Activated CD8-positive, alpha-beta memory T cell treated with anti-CD3 and anti-CD28 coated beads for 1 hour (primary cell): ENCODE measurements at places on chromosomes 2 and 18.

DNA sequence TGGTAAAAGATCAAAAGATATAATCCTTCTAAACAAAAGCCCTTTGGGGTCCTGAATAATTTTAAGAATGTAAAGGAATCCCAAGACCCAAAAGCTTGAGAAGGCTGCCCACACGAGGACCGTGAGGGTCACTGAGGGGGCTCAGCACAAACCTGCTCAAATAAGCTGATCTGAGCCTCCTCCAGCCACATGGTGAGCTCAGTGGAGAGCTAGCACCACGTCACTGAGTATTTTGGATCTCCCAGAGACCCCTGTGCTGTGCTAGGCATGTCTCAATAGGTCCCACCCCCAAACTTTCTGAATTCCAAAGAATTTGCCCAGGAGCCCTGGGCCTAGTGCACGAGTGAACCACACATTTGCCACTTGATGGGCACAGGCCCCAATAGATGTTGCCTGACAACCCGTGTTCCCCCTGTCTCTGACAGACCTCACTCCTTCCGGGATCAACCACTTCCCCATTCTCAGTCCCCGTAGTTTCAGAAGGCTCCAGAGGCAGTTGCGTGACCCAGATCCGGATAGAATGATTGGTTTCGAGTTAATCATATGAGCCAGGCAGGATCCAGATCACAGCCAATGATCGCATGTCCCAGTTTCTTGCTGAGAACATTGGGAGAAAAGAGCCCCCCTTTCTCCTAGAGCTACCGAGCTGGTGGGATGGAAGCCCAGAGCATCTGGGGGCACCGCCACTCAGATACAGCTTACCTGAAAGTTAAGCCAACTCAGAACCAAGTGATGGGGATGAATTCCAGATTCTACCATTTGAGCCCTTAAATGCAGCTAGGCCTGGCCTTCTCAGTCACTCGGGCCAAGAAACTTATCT lies 203.8 kb downstream of the TNS1 start:
- no peak for DNase-seq

DNA sequence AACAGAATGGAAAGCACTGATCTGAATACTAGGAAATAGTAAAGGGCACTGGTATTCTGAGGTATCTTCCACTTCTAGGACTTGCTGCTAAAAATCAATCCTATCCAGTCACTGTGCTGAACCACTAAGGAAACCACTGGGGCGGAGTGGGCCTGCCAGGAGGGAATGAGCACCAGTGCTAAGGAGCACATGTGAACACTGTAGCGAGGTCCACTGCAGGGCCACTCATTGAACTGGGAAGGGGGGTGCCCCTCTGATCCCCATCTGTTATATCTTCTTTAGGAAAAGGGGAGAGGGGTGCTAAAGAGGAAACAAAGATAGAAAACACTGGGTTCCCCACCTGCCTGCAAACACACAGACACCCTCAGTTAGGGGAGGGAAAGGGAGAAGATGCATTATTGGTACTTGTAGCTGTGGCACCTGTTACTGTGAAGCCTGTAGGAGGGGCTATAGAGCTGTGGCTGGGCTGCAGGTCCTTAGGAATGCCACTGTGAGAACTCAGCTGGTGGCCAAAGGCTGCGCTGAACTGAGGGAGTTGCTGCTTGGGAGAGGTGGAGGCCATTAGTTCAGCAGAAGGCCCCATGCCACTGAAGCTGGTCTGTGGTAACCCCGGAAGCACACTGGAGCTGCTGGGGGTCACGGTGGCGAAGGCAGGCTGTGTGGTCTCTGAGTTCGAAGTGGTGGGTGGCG lies 81.8 kb downstream of the INO80D start:
- no peak for DNase-seq

GRCh38 chr2:202066875-202067274 lies 6.2 kb upstream of the KIAA2012 start:
- no peak for DNase-seq

GRCh38 chr18:41751161-41751560 lies 203.9 kb upstream of the PIK3C3 start:
- no peak for DNase-seq

DNA sequence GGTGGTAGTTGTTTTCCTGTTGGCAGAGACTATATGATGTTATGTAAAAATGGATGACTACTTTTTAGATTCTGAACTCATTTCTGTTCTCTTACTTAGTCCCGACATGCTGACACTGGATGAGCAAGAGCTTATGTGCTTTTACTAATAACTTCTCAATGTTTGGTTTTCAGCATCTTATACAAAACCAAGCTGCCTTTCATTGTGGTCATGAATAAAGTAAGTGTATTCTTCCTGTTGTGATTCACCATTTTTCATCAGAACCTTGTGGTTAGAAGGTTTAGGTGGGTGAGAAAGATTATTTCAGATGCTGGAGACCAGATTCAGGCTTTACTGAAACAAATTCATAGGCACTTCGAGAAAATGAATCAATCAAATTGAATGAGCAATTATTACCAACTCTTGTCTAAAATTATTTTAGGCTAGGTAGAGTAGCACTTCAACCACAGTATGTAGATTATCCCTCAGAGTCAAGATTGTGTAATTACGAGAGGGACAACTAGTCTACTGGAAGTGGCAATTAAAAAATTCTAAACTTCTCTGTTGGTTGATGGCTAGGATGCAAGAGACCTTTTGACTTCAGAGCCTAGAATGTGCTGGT lies 9.3 kb downstream of the GPN1 start:
- no peak for DNase-seq

DNA sequence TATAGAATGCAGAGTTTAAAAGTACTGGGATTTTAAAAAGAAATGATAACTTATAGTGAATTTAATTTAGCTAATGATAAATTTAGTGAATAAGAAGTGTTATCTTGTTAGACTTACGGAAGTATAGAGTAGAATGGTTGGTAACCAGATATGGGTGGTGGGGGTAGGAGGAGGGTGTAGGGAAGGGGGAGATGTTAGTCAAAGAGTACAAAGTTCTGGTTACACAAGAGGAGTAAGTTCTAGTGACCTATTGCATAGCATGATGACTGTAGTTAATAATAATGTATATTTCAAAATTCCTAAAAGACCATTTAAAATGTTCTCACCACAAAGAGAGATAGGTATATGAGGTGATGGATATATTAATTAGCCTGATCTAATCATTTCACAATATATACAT lies 184.8 kb upstream of the STON1 start:
- DNase-seq: no peak

DNA sequence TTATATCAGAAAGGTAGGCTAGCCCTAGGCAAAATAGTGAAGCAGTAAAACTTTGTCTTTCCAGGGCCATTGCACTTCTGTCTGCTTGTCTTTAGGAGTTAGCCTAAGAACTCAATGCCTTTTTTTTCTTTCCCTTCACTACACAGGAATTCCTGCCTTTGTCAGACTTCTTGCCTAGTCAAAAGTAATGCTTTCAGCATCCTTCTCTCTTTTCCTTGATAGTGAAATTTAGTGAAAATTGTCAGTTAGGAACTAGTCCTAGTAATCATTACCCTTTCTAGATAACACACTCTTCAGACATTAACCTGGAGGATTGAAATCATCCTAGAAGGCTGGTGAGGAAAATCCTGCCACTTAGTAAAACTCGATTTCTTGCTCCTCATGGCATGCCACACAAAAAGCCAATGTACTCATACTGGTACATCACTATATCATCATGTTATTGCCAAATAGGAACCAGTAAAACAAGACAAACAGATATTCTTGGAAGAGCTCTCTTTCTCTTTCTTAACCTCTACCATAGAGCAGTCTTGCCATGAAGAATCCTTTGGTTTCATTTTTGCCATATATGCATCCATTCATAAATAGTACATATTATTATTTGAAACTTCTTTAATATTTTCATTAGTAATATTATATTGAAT lies 320.5 kb downstream of the CTNNA2 start:
- no peak for DNase-seq

GRCh38 chr2:53508667-53509066 lies 258.9 kb upstream of the CHAC2 start:
- no peak for DNase-seq

DNA sequence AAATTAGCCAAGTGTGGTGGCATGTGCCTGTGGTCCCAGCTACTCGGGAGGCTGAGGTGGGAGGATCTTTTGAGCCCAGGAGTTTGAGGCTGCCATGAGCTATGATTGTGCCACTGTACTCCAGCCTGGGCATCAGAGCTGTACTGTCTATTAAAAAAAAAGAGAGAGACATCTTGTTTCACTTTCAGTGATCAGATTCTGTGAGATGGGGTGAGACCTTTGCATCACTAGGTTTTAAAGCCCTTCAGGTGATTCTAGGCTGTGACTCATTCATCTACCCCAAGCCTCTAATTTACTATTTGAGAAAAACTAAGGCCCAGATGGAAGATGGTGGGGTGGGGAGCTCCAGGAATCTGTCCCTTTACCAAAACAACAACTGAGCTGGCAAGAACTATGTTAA lies 7.1 kb downstream of the C2orf92 start:
- no peak for DNase-seq

DNA sequence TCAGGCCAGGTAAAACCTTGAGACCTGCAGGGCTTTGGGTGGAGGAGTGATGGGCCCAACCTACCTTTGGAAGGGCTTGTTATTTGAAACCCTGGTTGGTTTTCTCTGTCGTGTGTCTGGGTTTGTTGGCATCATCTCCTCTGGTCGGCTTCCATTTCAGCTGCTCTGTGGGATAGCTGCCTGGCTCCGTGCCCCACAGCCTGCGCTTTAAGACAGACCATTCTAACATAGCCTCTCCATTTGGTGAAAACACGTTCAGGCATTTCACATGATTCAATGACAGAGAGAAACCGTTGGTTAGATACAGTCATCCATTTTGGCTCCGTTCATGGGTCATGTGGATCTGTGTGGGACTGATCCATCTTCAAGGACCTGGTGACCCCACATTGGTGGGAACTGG lies 37.0 kb upstream of the LYPD6B start:
- no peak for DNase-seq

GRCh38 chr18:21315741-21316197 lies 73.7 kb downstream of the GREB1L start:
- no peak for DNase-seq

GRCh38 chr2:170253721-170254230 lies 75.8 kb downstream of the MYO3B start:
- DNase-seq: no peak

DNA sequence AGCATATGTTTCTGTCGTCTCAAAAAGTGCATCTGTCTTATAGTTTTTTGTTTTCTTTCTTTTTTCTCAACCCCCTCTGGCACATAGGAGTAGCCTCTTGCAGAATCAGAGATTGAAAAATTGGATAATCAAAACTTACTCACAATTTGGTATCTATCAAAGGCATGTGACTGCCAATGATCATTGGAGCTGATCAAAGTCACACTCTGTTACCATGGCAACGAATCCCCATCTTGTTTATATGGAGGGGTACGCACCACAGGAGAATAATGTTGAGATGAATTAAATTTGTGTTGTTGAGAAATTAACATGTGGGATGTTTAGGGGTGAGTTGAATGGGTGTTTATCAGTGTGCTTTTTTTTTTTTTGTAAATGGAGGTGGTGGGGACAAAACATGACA lies 458.3 kb upstream of the FANCL start:
- DNase-seq: no peak

- no peak for DNase-seq
Observed at GRCh38 chr2:62192811-62193210, 3.1 kb upstream of the B3GNT2 start.

DNA sequence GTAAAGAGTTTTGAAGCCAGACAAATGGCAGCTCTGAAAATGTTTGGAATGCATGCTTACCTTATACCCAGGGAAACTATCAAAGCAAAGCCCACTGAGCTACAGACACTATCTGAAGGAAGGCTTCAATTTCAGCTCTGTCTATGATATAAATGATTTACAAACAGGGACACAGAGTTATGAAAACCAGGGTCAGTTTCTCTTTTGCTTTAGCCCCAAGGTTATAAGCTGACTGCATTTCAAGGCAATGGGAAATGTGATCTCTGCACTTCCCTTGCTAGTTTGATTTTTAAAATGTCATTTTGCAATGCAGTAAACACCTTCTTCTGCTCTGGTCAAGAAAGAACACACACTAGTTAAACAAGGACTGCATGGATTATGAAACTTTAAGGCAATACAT lies 65.2 kb upstream of the CCDC195 start:
- no peak for DNase-seq

DNA sequence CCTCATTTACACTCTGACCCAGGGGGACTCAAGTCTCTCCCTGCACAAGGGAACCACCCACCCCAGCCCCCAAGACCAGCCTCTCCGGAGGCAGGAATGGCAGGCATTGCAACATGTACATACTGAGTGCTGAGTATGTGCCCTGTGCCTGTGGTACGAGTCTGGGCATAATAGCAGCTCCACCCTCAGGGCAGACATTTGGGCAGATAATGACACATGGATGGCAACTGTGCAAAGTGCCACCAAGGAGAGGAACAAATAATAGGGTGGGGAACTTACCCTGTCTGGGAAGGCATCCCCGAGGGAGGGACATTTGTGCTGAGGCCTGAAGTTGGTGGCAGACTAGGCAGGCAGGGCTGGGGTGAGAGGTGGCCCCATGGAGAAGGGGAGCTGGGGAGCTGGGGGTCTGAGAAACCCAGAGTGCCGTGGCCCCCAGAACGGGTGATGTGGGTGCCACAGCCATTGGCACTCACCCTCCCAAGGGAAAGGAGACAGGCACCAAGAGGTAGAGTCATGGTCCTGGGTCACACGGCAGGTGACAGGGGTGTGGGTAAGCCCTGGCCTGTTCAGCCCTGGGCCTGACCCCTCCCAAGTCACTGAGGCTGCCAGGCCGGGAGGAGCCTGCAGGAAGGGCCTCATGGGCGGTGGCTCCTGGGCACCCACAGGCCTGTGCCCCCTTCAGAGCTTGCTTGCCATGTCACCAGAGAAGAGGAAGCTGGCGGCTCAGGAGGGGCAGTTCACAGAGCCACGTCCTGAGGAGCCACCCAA lies 15.7 kb upstream of the GPR17 start:
- DNase-seq: no peak

DNA sequence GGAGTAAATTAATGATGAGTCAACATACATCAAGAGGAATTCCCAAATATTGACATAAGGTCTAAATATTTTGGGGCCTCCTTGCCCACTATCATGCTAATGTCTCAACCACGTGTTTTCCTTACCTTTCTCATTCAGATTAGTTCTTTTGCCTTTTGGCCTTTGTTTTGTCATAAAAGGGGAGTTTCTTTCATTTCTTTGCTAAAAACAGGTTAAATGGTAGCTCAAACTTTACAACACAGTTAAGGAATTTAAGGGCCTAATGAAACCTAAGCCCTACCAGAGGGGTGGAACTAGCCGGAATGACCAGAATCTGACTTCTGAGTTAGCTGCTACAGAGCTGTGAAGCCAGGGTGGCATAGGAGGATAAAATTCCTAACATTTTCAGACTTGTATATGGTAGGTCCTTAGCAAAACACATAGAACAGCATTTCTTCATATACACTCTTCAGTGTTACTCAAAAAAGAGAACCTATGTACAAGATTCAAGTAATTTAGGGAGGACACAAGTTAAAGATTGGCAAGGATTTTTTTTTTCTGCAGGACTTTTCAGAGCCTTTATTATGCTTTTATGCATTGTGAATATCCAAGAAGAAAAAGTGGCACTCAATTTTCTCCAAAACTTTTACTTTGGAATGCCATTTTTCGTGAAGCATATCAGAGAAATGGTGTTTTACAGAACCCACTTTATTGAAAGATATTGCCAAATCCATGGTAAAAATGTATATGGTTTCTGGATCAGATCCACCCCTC lies 633.1 kb downstream of the ARHGAP15 start:
- DNase-seq: no peak
